Posterior cingulate gyrus (tissue), 11 donors: ENCODE measurements at places on chromosomes 2 and 18.

- no peak for DNase-seq
Observed at GRCh38 chr2:156675896-156676295, 239.7 kb downstream of the GPD2 start.

- no peak for DNase-seq
Observed at GRCh38 chr2:97716695-97717612, 3.6 kb downstream of the ZAP70 start.

GRCh38 chr2:60311524-60311923 is 241.9 kb downstream of the BCL11A start:
- no peak for DNase-seq

GRCh38 chr2:201248288-201248844 is 12.0 kb upstream of the CASP8 start:
- no peak for DNase-seq

DNA sequence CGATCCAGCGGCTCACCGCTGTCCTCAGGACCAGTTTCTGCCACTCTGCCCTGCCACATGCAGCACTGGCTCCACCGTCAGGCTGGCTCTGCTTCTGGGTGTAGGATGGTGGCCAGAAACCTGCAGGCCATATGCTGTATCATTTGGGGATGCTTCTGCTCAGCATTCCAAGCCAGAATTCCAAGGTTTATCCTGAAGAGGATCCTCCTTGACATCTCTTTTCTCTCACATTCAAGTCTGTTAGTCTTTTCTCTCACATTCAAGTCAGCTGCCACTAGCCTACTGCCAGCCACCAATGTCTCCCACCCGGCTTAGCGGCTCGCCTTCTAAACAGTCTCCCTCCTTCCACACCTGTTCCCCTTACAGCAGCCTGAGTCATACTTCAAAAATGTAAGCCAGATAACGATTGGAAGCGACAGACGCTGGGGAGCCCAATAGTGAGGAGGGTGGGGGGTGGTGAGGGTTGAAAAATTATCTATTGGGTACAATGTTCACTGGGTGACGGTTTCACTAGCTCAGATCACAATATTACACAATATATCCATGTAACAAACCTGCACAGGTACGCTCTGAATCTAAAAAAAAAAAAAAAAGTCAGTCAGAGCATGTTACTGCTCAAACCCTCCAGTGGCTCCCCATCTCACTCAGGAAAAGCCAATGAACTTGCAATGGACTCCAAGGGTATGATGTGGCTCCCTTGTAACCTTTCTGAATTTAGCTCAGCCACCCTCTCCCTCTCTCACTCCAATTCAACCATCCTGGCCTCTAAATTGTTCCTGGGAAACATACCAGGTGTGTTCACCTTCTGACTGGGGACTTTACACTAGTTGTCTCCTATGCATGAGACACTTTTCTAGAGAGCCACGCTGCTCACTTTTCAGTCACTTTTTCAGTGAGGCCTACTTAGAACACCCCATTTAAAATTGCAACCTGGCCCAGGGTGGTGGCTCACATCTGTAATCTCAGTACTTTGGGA is 38.8 kb upstream of the SP3 start:
- no peak for DNase-seq

- DNase-seq, result no peak
Observed at GRCh38 chr2:111007757-111008688, 112.7 kb upstream of the BCL2L11 start.

DNA sequence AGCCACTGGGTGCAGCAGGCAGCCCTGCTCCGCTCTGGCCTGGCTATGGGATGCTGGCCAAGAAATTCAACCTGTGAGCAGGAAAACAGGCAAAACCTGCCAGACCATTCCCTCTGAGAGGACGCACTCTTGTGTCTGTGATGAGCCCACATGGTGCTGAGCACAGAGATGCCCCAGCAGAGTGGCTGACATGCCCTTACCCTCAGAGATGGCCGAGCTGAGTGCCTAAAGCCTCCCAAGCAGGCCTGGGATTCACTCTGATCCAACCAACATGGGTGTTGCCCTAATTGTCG is 34.3 kb upstream of the TAF1B start:
- no peak for DNase-seq

DNA sequence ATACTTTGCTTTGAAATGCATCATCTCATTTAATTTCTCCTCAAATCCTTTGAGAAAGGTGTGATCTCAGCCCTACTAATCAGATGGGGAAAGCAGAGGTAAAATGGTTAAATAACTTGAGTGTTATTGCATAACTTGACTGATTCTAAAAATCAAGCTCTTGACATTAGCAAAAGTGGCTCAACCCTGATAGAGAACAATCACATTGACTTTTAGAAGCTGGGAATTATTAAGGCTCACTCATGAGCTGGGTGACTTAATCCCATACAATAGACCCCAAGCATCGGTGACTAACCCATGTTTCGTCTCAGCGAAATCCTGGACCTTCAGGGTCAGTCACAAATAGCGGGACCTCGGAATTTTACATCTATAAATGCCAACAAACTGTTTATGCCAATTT is 378.9 kb downstream of the NBAS start:
- no peak for DNase-seq

DNA sequence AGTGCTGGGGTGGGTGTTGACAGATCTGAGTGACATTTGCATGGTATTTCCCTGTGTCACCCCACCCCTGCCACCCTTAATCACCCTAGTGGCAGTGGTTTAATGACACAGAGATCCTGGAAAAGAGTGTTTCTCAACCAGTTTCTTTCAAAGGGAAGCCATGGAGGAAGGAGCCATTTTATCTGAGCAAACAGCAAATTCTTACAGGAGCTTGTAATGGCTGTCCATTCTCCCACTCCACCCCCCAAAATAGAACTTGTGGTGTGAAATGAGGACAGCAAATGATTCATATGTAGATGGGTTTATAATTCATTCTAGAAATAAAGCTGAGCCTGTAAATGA is 51.5 kb downstream of the CDC42EP3 start:
- no peak for DNase-seq

- no peak for DNase-seq
Observed at GRCh38 chr2:16034151-16034974, 94.0 kb downstream of the MYCN start.

- no peak for DNase-seq
Observed at GRCh38 chr2:33275689-33276444, 200.6 kb upstream of the RASGRP3 start.

- no peak for DNase-seq
Observed at GRCh38 chr2:40204268-40204667, 247.6 kb downstream of the SLC8A1 start.
